ENCODE measurements at places on chromosomes 4 and X. TPM values are rescaled to one million over a fixed set of nuclear protein-coding genes. Genes with fewer than 3 reads are reported as not detected.
A peak's percentile ranks its signal among the peaks of the same experiment; 100 is the strongest.

Gene FAM47E
- 4.7 TPM for polyA plus RNA-seq

Gene EXOC1
- polyA plus RNA-seq, result 23.6 TPM

Gene EREG
- polyA plus RNA-seq, result 0.20 TPM

Gene PASD1
- not detected for polyA plus RNA-seq

DNA sequence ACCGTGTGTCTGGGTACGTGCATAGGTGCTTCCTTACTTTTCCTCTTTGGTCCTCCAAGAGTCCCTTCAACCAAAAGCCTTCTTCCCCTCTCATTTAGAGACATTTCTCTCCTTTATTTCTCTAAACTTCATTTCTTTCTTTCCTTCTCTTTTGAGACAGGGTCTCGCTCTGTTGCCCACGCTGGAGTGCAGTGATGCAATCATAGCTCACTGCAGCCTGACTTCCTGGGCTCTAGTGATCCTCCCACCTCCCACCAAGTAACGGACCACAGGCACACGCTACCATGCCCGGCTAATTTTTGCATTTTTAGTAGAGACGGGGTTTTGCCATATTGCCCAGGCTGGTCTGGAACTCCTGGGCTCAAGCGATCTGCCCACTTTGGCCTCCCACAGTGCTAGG lies 42.2 kb downstream of the ACOX3 start:
- DNase-seq, result no peak

GRCh38 chr4:3010577-3010976 lies 47.2 kb downstream of the GRK4 start:
- no peak for DNase-seq

- DNase-seq, result no peak
Measured at GRCh38 chr4:46730075-46730474, 179.0 kb downstream of the COX7B2 start.

- DNase-seq, result no peak
Measured at GRCh38 chrX:17861489-17862011, 452 bp upstream of the RAI2 start.

GRCh38 chrX:155001873-155002272 lies 20.6 kb downstream of the F8 start:
- DNase-seq, result no peak

GRCh38 chrX:20527558-20528011 lies 260.9 kb upstream of the RPS6KA3 start:
- no peak for DNase-seq

- DNase-seq, result no peak
Measured at GRCh38 chrX:131331152-131331551, 42.0 kb upstream of the IGSF1 start.

- peak; percentile 17 for DNase-seq
Measured at GRCh38 chrX:72394518-72395170, 88.9 kb upstream of the CITED1 start.

DNA sequence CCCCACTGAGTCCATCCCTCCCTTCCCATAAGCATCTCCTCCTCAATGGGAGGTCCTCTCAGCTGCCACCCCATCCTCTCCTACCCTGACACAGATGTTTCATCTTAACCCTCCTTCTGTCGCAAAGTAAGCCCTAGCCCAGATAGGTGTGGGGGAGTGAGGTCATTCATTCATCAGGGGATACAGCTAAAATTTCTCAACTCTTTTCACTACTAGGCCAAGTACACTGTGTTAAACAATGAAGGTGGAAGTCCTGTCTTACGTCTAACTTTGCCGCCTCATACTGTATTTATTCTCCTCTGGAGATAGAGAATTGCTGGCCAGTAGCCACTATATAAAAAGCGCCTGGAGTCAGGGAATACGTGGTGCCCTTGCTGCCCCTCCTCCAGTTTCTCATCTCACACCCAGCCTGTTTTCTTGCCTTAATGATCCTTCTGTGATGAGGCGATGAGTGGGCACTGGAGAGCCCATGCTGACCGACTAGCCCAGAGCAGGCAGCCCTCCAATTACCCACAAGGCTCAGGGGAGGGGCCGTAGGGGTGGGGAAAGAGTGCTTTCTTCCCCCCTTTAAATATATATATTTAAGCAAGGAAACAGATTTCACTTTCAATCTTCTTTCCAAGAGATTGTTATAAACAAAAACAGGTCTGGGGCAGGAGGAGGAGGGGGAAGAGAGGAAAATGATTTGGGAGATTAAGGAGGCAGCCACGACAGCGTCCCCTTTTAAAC lies 149.5 kb downstream of the PJA1 start:
- no peak for DNase-seq

- no peak for DNase-seq
Measured at GRCh38 chr4:86013621-86014020, 346.2 kb downstream of the MAPK10 start.

DNA sequence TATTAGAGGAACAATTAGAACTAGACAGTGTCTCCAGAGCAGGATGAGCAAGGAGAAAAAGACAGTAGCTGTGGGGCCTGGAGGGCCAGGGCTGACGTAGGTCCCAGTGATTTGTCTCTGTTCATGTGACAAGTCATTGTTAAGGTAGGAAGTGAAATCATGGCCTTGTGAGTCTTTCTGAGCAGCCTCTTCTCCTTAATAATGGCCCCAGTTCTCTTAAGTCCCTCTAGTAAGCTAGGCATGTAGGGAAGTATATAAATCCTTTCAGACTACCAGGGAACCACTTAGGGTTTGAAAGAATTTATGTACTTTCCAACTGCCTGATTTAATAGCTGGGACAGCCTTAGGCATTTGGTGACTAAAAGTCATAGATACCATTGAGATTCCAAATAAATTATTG lies 133.0 kb downstream of the KLHL8 start:
- no peak for DNase-seq

GRCh38 chr4:8859550-8860095 lies 12.0 kb downstream of the HMX1 start:
- no peak for DNase-seq

DNA sequence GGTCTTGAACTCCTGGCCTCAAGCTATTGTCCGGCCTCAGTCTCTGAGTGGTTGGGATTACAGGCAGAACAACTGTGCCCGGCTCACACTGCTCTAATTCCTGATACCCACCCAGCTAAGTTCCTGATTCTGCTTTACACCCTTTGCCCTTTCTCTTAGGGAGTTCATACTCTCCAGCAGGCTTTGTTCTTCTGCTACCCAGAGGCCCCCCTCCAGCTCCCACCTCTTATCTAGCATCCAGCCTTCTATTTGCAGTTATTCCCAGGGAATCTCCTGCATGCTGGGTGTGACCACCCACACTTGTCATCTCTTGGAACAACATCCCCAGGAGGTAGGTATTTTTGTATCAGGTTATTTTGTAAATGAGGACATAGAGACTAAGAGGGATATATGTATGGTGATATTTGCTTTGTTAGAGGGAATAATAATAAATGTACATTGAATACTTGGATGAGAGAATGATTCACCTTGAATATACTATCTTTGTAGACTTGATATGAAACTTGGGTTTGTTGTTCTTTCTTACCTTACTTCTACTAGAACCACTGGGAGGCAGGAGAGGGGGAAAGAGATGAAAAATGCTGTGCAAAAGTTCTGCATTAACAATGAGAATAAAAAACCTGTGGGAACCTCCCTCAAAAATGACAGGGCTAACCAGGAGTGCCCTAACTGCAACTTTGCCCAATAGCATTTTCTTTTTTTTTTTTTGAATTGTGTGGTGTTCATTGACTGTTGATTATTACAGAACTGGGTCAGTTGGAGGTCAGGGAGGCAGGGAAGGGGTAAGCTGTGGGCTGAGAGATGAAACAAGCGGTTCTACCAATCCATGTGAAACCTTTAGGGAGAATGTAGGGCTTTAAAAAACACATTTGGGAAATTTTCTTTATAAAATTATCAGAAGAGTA lies 157.4 kb downstream of the SPRY1 start:
- DNase-seq, result no peak

- DNase-seq, result no peak
Measured at GRCh38 chrX:11244636-11245035, 48.6 kb upstream of the AMELX start.

GRCh38 chr4:93764639-93765246 lies 63.8 kb upstream of the ATOH1 start:
- DNase-seq, result no peak

- DNase-seq, result no peak
Measured at GRCh38 chr4:37728064-37728463, 41.9 kb upstream of the RELL1 start.

GRCh38 chr4:1177274-1178141 lies 5.1 kb upstream of the SPON2 start:
- DNase-seq, result peak; percentile 63

GRCh38 chr4:1419708-1420107 lies 13.5 kb upstream of the NKX1-1 start:
- DNase-seq, result no peak

- DNase-seq, result no peak
Measured at GRCh38 chrX:108426262-108426661, 12.0 kb downstream of the COL4A6 start.

GRCh38 chrX:25010784-25011588 lies 4.8 kb downstream of the ARX start:
- no peak for DNase-seq

DNA sequence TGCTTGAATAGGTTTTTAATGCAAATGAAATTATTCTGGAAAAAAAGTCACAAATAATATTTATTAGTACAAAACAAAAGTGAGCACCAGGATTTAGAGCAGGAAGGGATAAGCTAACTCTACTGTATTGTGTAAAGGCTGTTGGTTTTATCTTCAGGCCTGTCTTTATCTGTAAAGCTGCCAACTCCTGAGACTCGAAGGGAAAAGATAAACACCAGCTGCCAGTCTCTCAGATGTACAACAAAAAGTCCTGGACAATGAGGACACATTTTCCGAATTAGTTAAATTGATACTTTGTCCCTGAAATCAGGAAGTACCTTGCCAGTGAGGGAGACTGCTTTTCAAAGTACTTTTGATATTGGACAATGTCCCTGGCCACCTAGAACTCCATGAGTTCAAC lies 8.8 kb downstream of the DDX60 start:
- DNase-seq, result no peak

- DNase-seq, result no peak
Measured at GRCh38 chrX:15903186-15903681, 48.6 kb upstream of the AP1S2 start.

DNA sequence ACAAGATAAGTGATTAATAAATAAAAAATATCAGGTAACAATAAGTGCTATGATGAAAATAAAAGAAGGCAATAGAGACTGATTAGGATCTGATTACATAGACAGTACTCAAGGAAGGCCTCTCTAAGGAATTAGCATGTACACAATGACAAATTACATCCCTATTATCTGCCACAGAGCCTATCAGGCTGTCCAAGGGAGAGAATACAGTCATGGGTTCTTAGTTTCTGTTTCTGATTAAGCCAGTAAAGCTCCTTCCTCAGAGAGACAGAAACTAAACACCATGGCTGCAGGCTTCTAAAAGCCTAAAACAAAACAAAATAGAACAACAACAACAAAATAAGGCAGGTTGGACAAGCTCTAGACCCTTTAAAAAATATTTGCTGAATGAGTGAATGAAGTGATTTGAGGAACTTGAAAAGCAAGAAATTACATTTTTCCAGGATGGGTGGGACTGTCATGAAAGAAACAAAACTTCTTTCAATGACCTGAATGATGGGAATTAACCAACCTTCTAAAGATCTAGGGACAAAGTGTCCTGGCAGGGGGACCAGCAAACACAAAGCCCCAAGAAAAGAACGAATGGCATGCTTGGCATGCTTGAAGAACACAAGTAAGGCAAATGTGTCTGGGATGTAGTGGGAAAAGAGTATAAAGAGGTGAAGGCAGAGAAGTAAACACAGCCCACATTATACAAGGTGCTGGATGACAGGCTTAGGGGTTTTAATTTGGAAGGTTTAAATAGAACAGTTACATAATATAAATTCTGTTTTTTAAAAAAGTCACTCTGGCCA lies 44.1 kb downstream of the NAA11 start:
- no peak for DNase-seq

- no peak for DNase-seq
Measured at GRCh38 chrX:96906741-96907140, 23.0 kb downstream of the RPA4 start.

DNA sequence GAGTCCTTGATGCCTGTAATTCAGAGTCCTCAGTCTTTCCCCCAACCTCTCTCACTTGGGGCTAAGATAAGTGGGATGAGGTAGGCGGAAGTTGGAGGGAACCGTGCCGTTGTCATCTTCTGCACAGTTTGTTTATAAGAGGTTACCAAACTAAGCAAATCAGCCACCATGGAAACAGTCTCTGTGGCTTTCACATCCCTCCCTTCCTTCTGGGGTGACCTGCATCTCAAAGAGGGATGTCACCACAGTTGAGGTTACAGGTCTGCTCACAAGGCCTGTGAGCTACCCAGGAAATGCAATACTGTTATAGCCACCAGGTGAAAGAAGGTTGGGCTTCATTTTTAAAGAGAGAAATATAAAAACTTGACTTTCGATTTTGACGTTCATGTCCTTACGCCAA lies 26.3 kb downstream of the RTL5 start:
- no peak for DNase-seq

DNA sequence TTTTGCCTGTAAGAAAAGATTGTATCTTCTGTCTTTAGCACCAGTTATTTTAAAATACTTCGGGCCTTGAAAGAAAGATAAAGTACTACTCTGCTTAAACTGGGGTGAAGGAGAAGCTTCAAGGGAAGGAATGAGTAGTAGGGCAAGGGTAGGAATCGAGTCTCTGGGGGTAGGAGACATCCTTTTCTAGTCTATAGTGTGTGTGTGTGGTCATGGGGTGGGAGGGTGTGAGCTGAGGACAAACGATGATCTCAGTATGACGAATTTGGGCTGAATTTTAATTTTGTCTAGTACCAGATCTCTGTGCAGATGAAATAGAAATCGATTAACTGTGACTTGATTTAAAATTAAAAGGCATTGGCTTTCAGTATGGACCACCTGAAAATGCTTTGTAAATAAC lies 3.3 kb upstream of the MYOZ2 start:
- DNase-seq, result no peak

GRCh38 chr4:106238820-106239420 lies 77.1 kb downstream of the TBCK start:
- DNase-seq, result peak; percentile 7

DNA sequence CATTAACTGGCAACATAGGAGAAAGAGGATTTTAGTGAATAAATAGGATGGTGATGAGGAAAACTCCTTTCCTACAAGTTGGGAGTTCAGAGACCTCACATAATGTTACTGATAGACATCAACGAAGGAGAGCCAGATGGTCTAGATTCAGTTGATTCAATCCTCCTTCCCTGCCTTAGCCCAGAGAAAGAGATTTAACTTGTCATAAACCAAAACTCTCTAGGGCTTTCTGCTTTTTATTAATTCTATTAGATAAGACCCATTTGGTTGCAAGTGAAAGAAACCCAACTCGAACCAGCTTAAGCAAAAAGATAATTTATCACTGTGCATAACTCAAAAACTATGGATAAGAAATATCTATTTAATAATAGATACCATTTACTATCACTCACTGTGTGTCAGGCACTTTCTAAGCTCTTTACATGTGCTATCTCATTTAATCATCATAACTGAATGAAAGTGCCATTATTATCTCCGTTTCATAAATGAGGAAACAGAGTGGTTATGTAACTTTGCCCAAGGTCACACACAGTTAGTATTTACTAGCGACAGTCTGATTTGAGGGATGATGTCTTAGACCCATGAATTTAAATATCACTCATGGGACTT lies 4.3 kb upstream of the UNC5C start:
- no peak for DNase-seq
